ENCODE measurements at places on chromosomes 4 and X. TPM values are rescaled to one million over a fixed set of nuclear protein-coding genes. Genes with fewer than 3 reads are reported as not detected.

The CT45A3 gene
- total RNA-seq: not detected

The ZAR1 gene
- total RNA-seq: not detected

The GABRQ gene
- 0.06 TPM for total RNA-seq

The BST1 gene
- total RNA-seq: 10.2 TPM

The ODAM gene
- not detected for total RNA-seq

The MAP3K15 gene
- total RNA-seq: 2.5 TPM

The GAGE13 gene
- not detected for total RNA-seq

The GLRA3 gene
- total RNA-seq: 0.09 TPM
